Mucosa of descending colon (tissue), 3 donors: ENCODE measurements at places on chromosomes 5 and 9.

GRCh38 chr5:163880302-163880701, 374.9 kb downstream of the MAT2B start:
- no peak for DNase-seq

GRCh38 chr5:37029436-37029835, 152.9 kb downstream of the NIPBL start:
- no peak for DNase-seq

DNA sequence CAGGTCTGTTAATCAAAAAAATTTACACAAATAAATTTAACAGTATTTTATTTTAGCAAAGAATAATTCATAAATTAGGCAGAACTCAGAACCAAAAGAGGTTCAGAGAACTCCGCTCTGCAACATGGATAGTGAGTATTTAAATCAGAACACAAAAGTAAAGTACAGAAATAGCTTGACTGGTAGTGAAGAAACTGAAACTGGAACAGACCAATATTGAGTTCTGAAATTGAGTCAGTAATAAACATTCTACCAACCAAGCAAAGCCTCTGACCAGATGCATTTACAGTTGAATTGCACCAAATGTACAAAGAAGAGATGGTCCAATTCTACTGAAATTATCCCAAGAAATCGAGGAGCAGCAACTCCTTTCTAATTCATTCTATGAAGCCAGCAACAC, 1542.8 kb downstream of the EFNA5 start:
- DNase-seq = no peak

GRCh38 chr5:60959156-60959555, 14.2 kb downstream of the NDUFAF2 start:
- no peak for DNase-seq

- DNase-seq = no peak
These were observed 165.7 kb downstream of the MPDZ start for GRCh38 chr9:13113751-13114150.

- no peak for DNase-seq
These were observed 67.9 kb downstream of the XRCC4 start for GRCh38 chr5:83145241-83145640.

DNA sequence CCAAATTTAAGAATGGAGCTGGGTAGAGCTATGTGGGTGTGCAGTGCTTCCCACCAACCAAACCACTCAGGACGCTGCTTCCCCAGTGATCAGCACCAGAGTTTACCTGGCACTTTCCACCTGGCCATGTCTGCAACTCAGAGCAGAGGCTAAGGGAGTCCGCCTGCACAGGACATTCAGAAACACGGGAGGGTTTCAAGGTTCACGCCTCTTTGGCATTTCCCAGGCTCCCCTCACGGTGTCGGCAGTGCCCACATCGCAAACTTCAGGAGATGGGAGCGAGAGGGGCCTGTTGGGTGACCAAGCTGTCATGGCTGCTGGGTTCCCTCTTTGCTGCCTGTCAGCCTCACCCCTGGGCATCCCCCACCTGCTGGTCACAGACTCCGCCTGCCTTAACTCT, 161.5 kb downstream of the NXNL2 start:
- no peak for DNase-seq

DNA sequence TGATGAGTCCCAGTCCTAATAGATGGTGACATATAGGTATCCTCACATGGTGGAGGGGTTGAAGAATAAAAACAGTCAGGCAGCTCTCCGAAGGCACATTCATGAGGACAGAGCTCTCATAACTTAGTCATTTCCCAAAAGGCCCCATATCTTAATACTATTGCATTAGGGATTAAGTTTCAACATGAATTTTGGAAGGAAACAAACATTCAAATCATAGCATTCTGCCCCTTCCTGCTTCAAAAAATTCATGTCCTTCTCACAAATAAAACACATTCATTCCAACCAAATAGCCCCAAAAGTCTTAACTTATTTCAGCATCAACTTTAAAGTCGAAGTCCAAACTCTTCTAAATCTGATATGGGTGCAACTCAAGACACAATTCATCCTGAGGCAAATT, 277.2 kb upstream of the NR4A3 start:
- DNase-seq = no peak

DNA sequence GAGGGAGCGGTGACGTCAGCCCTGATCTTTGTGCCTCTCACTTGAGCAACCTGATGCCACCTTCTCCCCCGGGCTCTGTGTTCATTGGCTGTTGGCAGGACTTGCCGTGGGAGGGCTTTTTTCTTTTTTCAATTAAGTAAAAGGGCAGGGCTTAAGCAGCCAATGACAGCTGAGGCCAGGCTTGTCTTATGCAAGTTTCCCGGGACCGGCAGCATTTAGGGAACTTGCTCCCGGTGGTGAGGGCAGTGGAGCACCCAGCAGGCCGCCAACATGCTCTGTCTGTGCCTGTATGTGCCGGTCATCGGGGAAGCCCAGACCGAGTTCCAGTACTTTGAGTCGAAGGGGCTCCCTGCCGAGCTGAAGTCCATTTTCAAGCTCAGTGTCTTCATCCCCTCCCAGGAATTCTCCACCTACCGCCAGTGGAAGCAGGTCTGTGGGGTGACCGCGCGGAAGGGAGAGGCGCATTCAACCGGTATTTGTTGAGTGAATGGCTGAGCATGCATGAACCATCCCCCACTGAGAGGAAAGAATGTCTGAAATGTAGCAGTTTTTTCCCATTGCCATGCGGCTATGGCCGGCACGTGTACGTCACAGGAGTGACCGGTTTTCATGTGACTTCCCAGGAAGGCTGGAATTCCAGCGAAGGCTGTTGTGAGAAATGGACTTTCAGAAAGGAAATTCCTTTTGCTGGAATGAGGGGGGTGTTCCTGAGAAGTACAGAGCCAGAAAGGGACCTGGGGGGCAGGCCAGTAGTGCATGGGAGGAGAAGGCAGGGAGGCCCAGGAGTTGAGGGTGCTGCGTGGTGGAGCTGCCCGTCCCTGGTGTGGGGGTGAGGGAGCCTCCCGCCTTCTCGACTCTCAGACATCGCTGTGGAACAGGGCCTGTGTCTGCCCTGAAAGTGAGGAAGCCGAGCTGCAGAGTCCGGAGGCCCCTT, 29.0 kb downstream of the PTGES2 start:
- peak; percentile 97 for DNase-seq

- no peak for DNase-seq
These were observed 9.4 kb upstream of the GABRA6 start for GRCh38 chr5:161676103-161676502.

DNA sequence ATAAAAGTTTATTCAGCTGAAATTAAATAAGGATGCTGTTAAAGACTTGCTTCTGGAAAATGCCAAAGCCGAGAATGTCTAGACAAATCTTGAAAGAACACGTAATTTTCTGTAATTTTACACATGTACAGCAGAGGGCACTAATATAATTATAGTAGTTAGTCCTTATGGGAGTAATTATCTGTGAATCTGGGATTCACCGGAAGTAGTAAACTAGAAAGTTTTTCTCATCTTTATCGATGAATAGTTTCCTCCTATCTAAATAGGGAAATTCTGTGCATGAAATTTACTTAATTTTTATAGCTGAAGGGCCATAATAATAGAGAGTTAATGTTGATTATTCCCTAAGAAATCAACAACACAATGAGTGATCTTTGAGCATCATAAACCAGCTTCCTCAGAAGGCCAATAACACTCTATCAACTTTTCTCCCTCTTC, 18.4 kb upstream of the CNTLN start:
- no peak for DNase-seq

DNA sequence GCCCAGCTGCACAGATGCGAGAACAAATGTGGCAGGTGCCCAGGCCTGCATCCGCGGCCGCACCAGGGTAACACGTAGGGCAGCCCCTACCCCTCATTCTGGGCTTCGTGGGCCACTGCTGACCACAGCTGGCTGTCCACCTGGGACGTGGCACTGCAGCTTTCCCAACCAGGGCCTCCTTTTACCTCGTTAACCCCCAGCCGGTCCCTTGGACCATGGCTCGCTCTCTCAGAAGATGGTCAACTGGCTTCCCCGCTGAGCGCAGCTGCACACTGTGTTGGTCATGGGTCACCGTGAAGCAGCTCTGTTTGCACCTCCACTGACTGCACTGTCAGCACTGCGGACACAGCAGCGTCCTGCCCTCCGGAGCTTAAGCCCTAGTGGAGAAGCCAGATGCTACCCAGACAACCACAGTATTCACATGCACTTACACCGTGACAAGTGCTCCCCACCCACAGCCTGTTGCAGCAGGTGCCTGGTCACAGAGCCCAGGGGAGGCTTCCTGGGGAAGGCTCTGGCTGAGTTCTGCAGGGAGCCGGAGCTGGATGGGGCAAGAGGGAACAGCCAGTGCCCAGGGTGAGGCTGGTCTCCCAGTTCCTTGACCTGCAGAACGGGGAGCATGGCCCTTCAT, 10.5 kb upstream of the PLEKHG4B start:
- DNase-seq = no peak

GRCh38 chr5:139792218-139792617, 3.4 kb upstream of the PSD2 start:
- peak; percentile 20 for DNase-seq

DNA sequence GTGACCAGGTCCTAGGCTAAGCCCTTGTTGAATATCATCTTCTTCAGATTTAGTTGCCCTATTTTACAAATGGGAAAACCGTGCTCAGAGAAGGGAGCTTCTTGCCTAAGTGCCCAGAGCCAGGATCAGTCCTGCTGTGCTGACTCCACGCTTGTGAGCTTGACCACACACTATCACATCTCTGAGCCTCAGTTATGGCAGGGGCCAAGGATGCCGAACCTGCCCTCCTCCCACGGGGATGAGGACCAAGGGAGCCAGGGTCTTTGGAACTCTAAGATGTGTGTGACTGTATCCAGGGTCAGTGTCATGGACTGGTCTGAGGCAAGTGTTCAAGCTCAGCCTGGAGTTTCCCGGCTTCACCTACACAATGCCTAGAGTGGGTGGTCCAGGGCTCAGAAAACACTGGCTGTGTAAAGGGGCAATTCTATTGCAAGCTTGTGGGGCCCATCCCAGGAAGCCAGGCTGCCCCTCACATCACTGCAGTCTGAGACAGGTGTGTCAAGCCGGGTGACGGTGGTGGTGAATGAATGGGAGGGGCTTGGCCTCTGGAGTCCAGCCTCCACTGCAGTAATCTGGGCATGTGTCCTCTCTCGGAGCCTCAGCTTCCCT, 235.7 kb downstream of the PBX3 start:
- no peak for DNase-seq

DNA sequence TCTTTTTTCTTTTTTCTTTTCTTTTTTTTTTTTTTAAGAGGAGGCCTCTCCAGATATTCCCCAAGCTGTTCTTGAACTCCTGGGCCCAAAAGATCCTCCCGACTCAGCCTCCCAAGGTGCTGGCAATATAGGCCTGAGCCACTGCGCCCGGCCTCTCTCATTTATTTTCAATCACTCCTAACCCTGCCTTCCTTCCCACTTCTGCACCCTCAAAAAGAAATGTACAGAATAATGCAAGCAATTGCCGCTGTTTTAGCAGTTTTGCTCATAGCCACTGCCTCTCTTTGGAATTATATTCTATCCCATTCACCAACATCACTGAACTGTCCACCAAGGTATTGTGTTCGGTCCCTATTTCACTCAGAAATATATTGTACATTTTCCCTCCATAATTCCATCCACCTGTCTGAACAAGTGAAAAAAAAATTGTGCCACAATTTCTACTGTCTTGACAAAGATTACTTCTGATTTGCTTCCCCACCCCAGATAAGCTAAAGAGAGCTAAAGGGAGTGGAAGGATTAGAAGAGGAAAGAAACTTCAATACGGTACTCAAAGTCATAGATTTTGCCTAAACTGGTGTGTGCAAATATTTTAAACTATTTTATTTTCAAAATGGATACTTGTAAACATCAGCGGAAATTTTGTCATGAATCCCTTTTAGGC, 1.9 kb downstream of the FNBP1 start:
- no peak for DNase-seq

GRCh38 chr5:73436535-73437100, 12.0 kb downstream of the FOXD1 start:
- no peak for DNase-seq

GRCh38 chr5:36160617-36161016, 8.7 kb downstream of the SKP2 start:
- DNase-seq = no peak

GRCh38 chr5:54000011-54000410, 310.4 kb downstream of the ARL15 start:
- no peak for DNase-seq

- DNase-seq = no peak
These were observed 267.6 kb downstream of the ISL1 start for GRCh38 chr5:51650824-51651223.
